Effector CD4-positive, alpha-beta T cell (primary cell): ENCODE measurements at places on chromosomes 3 and 15.

- DNase-seq: no peak
These were observed 332.9 kb downstream of the TIGIT start for GRCh38 chr3:114626751-114627150.

DNA sequence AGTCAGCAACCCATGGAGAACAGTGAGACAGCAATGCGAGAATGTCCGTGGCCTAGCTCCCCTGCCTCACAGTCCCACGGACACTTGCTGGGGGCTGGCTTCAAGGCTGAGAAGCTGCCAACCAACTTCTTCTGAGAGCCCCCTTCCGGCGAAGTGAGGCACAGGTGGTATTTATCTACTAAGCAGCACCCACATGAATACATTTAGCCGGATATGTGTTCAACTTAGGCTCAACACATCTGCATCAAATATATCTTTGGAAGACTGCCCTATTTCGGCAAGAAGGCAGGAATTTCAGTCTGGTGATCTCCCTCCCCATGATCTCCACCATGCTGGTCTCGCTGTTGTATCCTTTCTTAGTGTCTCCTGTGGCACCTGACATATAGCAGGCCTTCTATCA, 340.9 kb upstream of the NR2E3 start:
- DNase-seq: no peak

DNA sequence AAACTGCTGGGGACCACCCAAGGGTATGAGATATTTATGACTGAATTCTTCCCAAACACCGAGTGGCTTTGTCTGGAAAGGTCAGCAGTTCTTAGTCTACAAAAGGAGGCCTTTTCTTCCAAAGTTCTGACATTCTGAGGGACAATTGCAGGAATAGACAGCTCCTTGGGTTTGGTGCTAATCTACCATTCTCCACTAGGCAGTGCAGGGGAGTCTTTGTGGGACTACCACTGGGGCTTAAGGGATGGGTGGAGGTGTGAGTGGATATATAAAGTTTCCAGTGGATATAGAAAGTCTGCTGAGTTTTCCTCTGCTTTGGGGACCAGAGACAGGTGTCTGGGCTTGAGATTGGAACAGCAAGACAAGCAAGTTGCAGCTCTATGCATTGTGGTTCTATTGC, 62.7 kb downstream of the EXOG start:
- DNase-seq: no peak

GRCh38 chr3:41259449-41260062, 60.3 kb downstream of the CTNNB1 start:
- no peak for DNase-seq

DNA sequence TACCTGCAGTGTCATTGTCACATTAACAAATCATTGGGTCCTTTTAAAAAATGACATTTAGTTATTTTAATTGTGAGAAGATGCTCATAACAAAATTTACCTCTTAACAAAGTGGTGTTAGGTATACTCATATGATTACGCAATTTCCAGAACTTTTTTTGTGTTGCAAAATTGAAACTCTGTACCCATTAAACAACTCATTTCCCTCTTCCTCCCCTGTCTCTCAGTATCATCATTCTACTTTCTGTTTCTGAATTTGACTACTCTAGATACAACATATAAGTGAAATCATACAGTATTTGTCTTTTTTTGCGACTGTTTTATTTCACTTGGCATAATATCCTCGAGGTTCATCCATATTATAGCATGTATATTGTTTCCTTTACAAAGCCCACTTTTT, 58.7 kb upstream of the CHST2 start:
- no peak for DNase-seq
